ENCODE measurements at places on chromosomes 1 and 21.

DNA sequence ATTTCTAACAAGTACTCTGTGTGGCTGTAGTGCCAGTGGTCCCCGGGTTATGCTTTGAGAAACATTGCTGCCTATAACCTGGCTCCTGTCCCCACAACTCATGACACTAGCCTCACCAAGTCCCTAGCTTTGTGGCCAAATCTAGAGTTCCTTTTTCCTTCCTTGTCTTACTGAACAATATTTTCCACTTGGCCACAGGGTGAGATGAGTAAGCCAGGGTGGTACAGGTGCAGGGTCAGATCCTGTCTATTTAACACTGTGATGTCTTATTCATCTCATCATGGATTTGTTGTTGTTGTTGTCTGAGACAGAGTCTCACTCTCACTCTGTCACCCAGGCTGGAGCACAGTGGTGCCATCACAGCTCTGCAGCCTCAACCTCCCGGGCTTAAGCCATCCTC lies 18.6 kb downstream of the ARMH1 start:
- no peak for DNase-seq

- DNase-seq: no peak
Observed at GRCh38 chr1:89953131-89953626, 41.7 kb upstream of the ZNF326 start.

DNA sequence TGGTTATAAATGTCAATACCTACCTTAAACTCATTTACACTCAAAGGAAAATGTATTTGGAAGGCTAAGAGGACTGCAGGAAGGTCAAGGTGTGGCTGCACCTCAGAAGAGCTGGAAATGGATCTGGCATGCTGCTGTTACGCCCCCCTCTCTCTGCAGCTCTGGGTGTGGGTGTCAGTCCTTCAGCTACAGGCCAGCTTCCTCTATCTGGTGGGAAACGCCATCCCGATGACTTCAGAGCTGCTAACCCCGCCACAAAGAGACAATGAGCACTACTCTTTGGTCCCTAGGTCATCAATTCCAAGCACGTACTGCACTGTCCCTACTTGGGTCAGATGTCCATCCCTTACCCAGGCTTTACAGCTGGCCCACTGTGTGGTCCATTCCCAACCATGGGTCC lies 74.2 kb downstream of the TEX35 start:
- no peak for DNase-seq

GRCh38 chr1:114510274-114511031 lies 550 bp downstream of the TRIM33 start:
- peak; percentile 13 for DNase-seq

GRCh38 chr1:116990612-116991151 lies 10.9 kb upstream of the CD101 start:
- no peak for DNase-seq

- no peak for DNase-seq
Observed at GRCh38 chr1:115647919-115648650, 6.3 kb downstream of the VANGL1 start.

GRCh38 chr1:197884173-197884572 lies 18.3 kb upstream of the C1orf53 start:
- DNase-seq: no peak

- peak; percentile 41 for DNase-seq
Observed at GRCh38 chr1:39639305-39640130, at the start of gene HEYL. TSS of gene HEYL (minus strand) at chr1:39639643. CDS start at chr1:39639625, 18 bp downstream.

DNA sequence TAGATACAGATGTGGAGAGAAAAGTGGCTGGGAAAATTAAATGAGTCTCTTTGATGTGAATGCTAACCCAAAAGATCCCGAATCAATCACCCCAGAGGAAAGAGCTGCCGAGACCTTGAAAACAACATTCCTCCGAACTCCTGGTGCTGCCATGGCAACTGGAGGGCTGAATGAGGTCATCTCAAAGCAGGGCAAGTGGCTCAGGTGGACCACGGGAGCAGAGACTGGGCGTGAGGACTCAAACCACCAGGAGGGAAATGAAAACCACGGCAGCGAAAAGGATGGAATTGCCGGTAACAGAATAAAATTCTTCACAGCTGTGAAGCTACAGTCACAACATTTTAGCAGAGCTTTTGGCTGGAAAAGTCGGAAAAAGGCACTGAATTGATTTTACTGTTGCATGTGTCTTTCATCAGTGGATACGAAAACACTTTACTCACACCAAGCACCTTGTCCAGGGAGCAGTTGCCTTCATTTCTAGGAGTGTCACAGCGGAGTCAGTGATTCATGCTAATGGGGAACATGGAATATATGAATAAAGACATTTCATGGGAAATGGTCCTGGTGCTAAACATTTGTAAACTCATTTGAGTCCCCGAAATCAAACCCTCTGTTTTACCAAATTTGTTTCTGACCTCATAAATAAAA lies 23.2 kb upstream of the BECN2 start:
- no peak for DNase-seq

- DNase-seq: no peak
Observed at GRCh38 chr21:42027085-42027821, 17.1 kb upstream of the ZBTB21 start.

DNA sequence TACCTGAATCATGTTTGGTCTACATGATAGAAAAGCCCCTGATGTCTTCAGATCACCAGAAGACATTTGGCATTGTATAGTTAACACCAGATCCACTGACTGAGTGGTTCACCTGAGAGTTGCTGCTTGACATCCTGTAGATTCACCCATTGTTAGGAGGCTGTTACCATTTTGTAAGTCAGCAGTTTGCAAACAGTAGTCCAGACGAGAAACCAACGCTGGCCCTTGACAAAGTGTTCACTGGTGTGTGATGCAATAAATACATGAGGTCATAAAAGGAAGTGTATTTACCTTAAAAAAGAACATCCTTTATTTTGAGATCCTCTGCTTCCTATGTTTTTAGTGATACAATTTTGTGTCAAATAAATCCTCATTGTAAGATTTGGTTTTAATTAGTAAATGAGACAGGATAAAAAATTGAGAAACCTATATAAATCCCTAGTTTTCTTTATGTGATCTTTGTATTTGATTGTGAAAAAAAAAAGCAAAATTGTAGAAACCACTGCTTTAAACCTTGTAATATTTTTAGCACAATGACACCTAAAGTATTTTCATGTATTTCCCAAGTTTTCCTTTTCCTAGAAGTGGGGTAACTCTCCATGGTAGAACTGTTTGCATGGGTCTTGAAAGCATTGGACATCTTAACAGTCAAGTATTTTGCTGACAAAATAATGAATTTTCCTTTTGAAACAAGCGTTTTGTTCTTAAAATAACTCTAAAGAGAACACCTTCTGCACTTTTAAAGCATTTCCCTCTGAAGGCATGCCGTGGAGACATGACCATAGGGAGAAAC lies 204.3 kb downstream of the FGGY start:
- DNase-seq: no peak

GRCh38 chr21:41681939-41682718 lies 84.7 kb downstream of the RIPK4 start:
- DNase-seq: no peak

- DNase-seq: no peak
Observed at GRCh38 chr1:231036416-231036815, 3.6 kb downstream of the FAM89A start.

All from stimulated activated CD8-positive, alpha-beta memory T cell treated with anti-CD3 and anti-CD28 coated beads, Interleukin-4, amount 100 ng/mL, for 1 hour (primary cell).